H9 (cell line): ENCODE measurements at places on chromosomes 6 and 20. TPM values are rescaled to one million over a fixed set of nuclear protein-coding genes. Genes with fewer than 3 reads are reported as not detected.

Gene SNAP91
- total RNA-seq, result 1.3 and 1.4 TPM in 2 replicates

DNA sequence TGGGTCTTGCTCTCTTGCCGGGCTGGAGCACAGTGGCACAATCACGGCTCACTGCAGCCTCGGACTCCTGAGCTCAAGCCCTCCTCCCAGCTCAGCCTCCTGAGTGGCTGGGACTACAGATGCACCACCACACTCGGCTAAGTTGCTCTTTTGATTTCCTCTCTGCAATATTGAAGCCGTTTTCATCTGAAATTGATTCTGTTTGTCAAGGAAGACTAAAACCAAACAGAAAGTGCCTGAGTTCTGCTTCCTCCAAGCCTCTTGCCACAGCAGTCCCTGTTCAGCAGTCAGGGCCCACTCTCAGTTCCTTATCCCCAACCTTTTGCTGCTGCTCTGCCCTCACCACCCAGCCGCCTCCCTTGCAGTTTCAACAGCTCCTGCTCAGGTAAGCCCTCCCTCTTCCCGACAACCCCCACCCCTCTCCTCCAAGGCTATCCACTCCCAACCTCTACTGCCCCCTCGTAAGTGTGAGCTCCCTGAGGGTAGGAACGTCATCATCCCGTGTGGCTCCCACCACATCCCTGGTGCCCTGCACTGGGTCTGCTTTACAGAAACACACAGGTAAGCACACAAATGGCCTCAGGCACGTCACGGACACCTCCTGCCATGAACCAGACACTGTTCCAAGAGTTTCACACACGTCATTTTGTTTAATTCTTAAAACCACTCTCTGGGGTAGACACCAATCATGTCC lies 70.7 kb upstream of the TAB2 start:
- DNase-seq, result no peak

Gene MUC22
- not detected in 2 replicates for total RNA-seq

Gene STK38
- 17.5 TPM in 2 replicates for total RNA-seq

GRCh38 chr6:106496823-106497222 lies 132.5 kb downstream of the RTN4IP1 start:
- DNase-seq, result no peak

DNA sequence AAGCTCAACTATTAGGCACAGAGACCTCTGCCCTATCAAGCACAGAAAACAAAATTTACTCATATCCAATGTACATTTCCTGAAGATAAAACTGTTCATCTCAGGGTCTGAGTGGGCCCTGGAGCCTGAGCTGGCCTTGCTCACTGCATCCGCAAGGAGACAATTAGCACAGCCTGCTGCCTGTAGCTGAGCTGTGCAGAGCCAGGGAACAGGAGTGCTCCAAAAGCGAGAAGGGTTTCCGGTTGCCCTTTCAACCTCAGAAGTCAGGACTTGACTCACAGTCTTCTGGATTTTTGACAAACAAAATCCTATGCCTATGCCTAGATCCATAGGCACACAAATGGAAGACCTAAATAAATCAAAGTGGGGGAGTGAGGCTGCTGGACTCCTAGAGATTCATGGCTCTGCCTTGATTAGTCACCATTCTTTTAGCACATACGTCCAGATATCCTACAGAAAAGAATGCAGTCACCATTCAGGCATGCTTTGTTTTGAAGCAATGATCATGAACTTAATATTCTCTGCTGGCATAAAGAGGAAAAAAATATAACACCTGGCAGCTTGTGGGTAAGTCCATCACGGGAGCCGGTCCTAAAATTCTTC lies 73.5 kb downstream of the BFSP1 start:
- no peak for DNase-seq

DNA sequence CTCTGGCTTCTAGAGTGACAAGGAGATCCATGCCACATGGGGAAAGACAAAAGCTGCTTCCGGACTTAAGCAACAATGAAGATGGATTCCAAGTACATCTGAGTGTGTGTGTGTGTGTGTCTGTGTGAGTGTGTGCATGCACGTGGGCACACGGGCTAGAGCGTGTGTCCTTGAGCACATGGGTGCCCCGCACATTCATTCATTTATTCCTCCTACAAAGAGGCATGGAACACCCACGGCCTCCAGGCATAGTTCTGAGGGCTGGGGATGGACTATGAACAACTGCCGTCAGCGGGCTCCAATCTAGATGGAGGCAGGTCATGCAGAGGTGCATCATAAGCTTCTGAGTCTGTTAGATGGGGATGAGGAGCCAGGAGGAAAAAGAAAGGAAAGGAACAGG lies 49.1 kb downstream of the GRM4 start:
- no peak for DNase-seq

Gene THEMIS
- not detected in 2 replicates for total RNA-seq

GRCh38 chr20:32984196-32984595 lies 20.0 kb downstream of the SUN5 start:
- DNase-seq, result no peak
